ENCODE measurements at places on chromosomes 6 and 20.
A peak's percentile ranks its signal among the peaks of the same experiment; 100 is the strongest.

GRCh38 chr20:9886227-9886626, 47.4 kb upstream of the PAK5 start:
- no peak for DNase-seq

- DNase-seq = no peak
Measured at GRCh38 chr6:82571455-82571854, 207.8 kb downstream of the TPBG start.

- peak; percentile 23 for DNase-seq
Measured at GRCh38 chr6:79949233-79949632, 1.9 kb upstream of the ELOVL4 start.

DNA sequence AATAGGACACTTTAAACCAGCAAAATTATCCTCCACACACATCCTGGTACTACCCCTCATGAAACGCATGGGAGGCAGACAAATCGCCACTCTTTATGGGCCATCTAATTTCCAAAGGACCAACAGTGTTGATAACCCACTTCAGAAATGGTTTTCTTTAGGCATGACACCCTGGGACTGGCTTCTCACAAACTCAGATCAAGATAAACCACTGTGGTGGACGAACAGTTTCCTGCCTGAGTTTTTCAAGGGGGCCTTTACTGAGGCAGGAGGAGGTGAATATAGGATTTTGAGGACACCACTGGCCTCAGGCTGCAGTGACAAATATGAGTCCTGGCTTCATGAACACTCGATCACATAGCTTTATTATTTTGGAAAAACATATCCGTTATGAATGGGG, 26.0 kb downstream of the TRAM2 start:
- no peak for DNase-seq

- DNase-seq = no peak
Measured at GRCh38 chr6:25548451-25548850, 103.6 kb upstream of the SCGN start.

- peak; percentile 42 for DNase-seq
Measured at GRCh38 chr6:36364669-36365479, 22.6 kb downstream of the ETV7 start.

DNA sequence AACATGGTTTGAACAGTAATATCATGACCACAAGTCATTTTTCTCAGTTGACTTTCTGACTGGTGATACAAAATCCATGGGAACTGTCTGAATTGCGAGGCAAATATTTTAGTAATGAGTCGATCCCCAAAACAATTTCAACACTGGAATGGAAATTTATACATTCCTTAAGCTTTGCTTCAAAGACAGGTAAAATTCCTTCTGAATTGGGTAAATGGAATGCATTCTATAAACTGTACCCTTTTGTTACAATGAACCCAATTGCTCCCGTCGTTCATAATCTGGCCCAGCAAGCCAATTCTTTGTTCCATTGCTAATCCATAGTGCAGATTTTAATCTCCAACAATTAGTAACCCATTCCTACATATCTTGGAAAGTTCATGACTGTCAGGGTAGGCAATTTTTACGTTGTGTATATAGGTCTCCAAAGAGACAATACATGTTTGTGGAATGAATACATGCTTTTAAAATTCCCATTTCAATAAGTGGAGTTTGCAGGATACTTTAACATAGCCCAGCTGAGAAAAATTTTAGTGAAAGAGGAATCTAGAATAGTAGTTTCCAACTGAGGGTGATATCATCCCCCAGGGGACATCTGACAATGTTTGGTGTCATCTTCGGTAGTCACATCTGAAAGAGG, 32.7 kb downstream of the CYP24A1 start:
- DNase-seq = no peak

GRCh38 chr6:151240036-151240685, 394 bp downstream of the AKAP12 start:
- peak; percentile 46 for DNase-seq

- no peak for DNase-seq
Measured at GRCh38 chr20:13936781-13937576, 53.4 kb downstream of the SEL1L2 start.

DNA sequence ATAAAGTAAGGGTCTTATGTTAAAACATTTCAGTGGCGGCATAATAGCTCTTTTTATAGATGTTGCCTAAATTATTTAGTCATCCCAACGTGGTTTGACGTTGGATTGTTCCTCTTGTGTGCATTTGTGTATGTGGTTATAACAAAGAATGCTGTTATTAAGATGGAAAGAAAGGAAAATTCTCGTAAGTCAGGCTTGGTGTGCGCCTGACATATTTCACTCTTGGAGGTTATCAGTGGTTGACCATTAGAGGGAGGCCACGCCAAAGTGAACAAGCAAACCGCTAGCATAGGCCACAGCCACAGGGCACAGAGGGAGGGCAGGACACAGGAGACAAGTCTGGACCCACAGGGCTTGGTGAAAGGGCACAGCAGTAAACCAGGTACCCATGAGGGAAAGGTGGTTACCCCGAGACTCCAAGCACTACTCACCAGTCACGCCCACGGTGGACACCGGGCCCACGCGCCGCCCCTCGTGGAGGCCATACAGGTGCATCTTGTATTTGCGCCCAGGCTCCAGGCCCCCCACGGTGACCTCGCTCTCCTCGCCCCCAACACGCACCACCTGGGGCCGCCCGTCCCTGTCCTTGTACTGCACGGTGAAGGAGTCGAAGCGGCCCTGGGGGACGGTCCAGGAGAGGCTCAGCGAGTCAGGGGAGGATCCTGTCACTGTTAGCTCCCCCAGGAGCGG, 22.9 kb downstream of the CYP21A2 start:
- no peak for DNase-seq

DNA sequence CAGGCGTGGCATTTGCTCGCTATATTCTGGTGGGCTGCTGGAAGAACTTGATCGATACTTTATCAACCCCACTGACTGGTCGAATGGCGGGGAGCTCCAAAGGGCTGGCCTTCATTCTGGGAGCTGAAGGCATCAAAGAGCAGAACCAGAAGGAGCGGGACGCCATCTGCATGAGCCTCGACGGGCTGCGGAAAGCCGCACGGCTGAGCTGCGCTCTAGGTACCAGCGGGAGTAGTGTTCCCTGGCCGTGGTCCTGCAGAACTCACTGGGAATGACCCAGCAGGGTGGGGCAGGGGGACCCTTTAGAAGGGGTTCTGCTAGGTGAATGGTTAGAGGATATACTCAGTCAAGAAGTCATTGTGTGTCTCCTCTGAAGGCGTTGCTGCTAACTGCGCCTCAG, 68.4 kb upstream of the PBOV1 start:
- DNase-seq = no peak

DNA sequence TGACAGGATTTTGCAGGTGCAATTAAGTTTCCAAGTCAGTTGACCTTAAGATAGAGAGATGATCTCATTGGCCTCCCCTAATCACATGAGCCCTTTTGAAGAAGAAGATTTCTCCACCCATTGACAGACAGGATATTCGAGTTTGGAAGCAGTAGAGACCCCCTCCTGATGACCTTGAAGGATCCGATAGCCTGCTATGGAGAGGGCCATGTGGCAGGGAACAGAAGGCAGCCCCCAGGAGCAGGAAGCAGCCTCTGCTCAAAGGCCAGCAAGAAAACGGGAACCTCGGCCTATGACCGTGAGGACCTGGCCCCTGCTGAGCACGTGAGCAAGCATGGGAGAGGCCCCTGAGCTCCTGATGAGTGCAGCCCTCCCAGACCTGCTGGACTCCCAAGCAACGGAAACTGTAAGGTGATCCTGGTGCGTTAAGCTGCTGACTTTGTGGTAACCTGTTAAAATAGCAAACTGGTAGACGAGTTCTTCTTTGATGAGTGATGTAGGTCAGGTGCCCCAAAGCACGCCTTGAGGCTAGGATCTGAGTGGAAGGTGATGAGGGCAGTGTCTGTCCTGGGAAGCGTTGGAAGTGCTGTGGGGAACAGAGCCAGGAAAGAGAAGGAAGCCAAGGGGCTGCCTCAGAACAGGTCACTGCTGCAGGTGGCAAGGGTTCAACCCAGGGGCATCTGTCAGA, 18.5 kb upstream of the TUBB2A start:
- no peak for DNase-seq

- peak; percentile 84 for DNase-seq
Measured at GRCh38 chr6:42104095-42104803, 38.2 kb downstream of the C6orf132 start.

GRCh38 chr20:2658414-2659354, 5.3 kb downstream of the IDH3B start:
- no peak for DNase-seq

DNA sequence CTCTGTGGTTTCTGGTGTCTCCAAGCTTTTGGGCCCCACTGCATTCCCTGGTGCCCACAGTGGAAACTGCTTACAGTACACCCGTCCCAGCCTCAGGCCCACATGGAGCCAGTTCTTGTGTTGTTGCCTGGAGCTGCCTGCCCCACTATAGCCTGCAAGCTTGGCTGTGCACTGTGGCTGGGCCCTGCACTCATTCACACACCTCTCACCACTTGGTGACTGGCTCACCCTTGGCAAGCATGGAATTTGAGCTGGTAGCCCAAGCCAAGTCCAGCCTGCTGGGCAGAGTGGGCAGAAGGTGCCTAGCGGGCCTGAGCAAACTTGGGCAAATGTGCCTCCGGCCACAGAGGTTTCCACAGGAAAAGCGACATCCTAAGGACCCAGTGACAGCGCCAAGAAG, 472.3 kb downstream of the MMUT start:
- DNase-seq = no peak

DNA sequence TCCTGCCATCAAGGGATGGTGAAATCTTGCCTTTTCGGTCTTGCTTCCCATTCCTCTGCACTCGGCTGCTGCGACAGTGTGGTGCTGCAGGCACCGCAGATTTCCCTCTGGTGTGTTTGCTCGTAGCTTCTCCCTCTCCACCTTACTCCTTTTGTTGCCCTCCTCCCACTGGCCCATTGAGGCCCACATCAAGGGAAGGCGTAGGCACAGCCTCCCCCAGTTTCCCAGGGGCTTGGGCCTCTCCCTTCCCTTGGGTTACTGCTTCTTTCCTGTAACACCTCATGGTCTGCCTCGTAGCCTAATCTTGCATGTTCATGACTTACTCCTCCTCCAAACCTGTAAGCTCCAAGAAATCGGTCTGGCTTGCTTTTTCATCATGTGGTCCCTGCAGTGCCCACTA, 9.9 kb downstream of the E2F3 start:
- no peak for DNase-seq

DNA sequence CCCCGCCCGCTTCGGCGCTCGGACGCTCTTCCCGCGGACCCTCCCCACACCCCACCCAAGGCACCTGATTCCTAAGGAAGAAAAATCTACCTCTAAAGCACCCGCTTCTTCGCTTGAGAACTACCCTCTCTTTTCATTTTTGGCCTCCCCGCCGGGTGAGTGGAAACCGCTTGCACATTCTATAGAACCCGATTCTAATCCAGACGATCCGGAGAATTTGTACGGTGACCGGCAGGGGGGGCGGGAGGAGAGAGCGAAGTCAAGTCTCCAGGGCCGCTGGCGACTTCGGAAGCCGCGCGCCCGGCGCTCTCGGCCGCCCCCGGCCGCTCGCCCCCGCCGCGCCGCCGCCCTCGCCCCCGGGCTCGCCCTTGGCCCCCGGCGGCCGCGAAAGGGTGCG, at the start of gene RBM24:
RBM24 (plus strand) TSS at position 262 of the 397 bp plus-strand sequence. CDS start 221 bp downstream, outside the sequence.
- peak; percentile 10 for DNase-seq

DNA sequence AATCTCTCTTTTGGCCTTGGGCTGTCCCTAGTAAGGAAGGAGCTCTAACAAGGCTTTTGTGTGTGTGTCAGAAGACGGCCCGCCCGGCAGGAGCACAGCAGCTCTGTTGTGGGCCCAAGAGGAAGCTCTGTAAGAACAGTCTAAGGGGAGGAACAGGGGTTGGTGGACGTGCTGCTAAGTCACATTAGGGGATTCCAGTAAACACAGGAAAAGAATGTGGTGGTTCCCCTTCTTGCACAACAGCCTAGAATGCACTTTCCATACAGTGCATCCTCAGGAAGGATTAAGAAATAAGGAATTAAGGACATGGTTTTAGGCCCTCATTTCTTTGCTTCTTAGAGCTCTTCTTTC, 114.5 kb downstream of the RNF144B start:
- DNase-seq = no peak

- DNase-seq = no peak
Measured at GRCh38 chr6:45300736-45301135, 27.4 kb upstream of the RUNX2 start.

DNA sequence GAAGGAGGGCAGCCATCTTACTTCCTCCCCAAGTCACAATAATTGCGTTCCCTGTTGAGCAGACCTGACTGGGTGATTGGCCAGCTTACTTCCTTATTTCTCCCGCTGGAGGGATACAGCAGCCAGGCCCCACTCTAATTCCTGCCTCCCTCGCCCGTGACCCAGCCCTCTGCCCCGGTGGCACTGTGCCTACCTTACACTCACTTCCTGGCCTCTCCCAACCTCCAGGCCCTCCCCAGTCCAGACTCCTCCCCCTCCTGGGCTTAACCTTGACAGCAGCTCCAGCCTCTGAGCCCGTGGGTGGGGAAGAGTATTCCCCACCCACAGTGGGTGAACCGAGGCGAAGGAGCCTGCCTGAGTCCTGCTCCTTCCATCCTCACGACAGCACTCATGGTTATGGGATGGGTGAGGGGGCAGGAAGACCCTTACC, 3.0 kb downstream of the BAK1 start:
- DNase-seq = no peak

DNA sequence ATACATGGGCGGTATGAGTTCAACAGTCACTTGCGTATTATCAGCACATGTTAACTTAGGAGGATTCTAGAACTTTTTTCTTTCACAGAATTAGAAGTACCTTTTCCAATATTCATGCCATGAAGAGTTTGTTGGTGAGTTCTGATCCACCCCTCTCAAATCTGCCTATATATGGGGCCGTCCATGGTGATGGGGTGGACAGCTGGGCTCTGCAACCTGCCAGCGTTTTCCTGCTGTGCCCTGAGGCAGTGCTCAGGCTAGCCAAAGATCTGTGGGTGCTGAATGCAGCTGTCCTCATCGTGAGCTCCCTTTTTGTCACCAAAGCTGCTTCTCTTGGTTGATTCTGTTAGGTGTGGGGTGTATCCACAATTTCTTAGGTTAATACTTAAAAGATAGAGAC, 88.7 kb downstream of the THBS2 start:
- no peak for DNase-seq

- DNase-seq = no peak
Measured at GRCh38 chr6:137879885-137880745, 13.1 kb downstream of the TNFAIP3 start.

DNA sequence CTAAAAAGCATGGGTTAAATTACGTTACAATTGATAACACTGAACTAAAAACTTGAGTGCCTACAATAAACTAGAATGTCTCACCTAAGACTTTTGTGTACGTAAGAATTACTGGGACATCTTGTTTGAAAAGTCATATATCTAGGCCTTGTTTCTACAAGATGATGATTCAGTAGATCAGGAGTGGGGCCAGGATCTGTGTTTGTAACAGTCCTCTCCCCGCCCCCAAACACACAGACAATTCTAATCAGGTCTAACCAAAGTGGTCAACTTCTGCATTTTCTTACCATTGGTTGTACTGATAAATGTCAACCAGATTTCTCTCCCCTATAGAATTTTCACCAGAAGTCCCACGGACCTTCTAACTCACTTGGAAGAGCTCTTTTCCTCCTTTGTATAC, 56.9 kb downstream of the RAMACL start:
- no peak for DNase-seq

Measured in germinal center (tissue), 1 donor.